ENCODE measurements at places on chromosomes 3 and 15. TPM values are rescaled to one million over a fixed set of nuclear protein-coding genes. Genes with fewer than 3 reads are reported as not detected.

A4GNT gene
- polyA plus RNA-seq, result 7.2 TPM

SLC22A14 gene
- polyA plus RNA-seq, result not detected

PRTG gene
- under 0.01 TPM for polyA plus RNA-seq

ATP13A3 gene
- 11.9 TPM for polyA plus RNA-seq

GRCh38 chr15:38085114-38085513 is 150.7 kb downstream of the TMCO5A start:
- no peak for DNase-seq

DNA sequence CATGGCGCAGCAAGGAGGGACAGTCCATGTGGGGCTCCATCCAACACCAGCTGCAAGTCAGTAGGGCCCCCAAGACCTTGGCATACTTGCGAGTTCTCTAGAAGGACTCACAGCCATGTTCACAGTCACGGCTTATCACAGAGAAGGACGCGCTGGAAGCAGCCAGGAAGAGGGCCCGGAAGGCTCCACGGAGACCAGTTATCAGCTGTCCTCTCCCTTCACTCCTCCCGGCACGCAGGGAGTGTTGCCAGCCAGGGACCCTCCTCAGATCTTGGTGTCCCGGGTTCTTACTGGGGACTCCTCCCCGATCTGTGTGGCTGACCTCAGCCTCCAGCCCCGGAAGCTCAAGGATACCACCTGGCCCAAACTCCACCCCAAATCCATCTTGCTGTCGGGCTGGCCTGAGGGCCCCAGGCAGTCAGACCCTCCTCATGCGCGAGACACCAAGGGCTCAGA is 68.0 kb downstream of the SLTM start:
- DNase-seq, result peak; percentile 72

- DNase-seq, result no peak
Observed at GRCh38 chr15:25391971-25392721, 46.7 kb downstream of the UBE3A start.

- DNase-seq, result no peak
Observed at GRCh38 chr3:193879864-193880242, 256.1 kb upstream of the HES1 start.

DNA sequence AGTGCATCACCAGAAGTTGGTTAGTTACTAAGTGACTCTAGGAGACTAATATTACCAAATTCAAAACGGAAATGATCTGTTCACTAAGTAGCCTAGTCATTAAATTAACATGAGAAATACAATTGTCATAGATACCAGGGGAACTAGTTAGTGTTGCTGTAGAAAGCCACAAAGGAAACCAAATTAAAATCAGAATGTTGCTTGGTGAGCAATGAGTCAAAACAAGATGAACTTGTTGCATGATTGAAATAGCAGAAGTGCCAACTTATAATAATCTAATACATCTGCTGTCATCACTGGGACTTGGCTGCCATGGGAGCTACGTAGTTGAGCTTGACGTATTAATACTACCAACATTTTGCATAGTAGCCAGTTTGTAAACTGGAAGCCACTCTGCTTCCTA is 458.1 kb downstream of the DIPK2A start:
- DNase-seq, result no peak

All from stomach (tissue), 19 donors.